Fibroblast of mammary gland (primary cell): ENCODE measurements at places on chromosomes 3 and 15.

- DNase-seq = peak; percentile 48
These were observed 70.5 kb upstream of the KLHL25 start for GRCh38 chr15:85865070-85865684.

DNA sequence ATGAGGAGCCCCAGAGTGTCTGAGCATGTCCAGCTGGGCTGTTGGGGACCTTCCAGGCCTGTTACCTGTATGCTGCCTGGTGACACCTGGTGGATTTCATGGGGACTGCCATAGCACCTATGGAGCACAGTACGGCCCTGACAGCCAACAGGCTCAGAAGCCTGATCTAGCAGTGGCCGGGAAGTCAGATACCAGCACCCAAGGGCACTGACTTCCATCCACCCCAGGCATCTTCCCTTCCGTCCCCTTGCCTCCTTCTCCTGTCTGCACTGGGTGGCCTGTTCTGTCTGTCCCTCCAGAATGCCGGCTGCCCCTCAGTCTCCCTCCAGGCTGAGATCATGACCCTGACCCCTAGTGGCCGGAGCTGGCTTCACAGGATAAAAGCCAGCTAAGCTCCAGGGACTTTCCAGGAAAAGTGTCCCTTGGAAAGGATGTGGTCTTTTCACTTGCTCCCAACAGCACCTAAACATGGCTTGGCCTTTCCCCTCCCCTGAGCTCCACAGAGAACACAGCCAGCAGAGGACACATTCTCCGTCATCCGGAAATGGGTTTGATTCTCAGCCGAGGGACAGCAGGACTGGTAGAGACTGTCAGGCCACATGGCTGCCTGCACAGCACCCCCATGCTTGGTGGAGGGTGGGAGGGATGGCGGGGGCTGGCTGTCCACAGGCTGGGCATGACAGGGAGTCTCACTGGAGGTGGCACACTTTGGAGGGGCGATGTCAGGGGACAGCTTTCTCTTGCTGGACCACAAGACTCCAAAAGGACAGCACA, 9.5 kb downstream of the RPS17 start:
- DNase-seq = peak; percentile 54

DNA sequence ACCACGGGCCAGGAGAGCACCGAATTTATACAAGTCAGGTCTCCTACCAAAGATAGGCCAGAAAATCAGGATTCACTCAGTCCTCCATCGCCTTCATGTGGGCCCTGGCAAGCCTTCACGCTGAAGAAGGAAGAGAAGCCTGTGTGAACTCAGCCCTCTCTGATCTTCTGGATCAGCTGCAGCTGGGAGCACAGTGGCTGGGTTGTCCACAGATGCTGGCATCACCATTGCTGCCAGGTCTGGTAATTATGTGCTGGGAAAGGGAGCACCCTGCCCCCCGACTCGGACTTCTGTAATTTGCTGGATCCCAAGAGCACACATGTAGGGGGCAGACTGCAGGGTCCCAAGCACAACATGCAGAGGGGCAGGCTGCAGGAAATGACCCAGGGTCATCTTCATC, 12.4 kb upstream of the PDE8A start:
- no peak for DNase-seq

DNA sequence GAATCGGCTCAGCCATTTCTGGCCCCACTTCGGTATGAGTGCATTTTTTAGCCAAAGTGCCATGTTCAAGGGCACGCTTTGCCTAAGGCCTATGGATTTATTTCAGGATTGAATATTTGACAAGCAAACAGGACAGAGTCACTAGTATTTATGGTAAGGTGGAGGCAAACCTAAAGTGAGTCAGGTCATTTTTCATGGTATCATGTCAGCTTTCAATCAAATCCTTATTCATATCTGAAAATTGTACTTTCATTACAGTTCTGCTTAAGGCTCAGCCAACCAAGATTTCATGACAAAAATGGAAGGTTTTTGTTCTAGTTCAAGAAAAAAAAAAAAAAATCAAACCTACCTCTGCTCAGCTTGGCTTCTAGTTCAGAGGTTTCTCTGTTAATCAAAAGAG, 30.5 kb upstream of the ICE2 start:
- DNase-seq = no peak

DNA sequence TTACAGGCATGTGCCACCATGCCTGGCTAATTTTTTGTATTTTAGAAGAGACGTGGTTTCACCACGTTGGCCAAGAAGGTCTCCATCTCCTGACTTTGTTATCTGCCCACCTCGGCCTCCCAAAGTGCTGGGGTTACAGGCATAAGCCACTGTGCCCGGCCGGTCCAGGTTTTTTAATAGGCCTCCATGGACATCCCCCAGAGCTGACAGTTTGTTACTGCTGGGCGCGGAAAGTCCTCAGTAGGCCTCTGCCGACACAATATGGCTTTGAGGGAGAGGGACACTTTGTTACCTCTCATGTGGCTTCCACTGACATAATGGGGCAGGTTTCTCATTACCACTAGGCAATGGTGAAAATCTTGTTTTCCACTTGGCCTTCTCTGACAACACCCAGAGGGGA, 152.0 kb downstream of the WNT7A start:
- DNase-seq = no peak

- DNase-seq = no peak
These were observed 104.0 kb upstream of the CNTN6 start for GRCh38 chr3:988785-989184.

- peak; percentile 92 for DNase-seq
These were observed 207.1 kb upstream of the PFN2 start for GRCh38 chr3:150177673-150178381.

DNA sequence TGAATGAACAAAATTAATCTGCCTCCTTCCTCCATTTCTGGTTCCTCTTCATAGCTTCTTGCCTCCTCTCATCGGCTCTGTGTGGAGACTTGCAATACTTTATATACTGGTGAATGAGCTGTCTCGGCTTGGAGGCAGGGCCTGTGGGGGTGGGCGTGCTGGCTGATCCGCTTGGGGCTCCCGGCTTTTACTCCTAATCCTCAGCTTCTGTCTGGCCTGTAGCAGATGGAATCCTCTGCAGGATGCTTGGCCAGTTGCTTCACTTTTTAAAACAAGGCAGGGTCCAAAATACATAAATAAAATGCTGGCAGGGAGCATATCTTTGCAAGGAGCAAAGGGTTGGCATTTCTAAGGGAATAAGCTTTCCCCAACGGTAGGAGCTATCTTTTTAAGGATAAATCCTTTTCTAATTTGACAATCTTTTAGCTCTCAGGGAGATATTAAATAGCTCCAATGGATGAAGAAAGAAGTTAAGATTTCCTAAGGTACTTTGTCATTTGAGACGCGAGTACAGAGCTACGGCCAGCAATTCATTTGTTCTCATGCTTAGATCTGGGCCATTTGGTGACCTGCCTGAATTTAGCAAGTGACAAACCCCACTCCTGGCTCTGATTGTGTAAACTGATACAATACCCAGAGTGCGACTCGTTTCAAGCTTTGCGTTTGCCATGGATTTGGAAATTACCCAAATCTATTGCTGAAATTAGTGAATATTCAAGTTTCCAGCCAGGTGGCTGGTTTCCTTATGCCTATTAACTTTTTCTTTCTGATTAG, 18.9 kb downstream of the SV2B start:
- DNase-seq = no peak

DNA sequence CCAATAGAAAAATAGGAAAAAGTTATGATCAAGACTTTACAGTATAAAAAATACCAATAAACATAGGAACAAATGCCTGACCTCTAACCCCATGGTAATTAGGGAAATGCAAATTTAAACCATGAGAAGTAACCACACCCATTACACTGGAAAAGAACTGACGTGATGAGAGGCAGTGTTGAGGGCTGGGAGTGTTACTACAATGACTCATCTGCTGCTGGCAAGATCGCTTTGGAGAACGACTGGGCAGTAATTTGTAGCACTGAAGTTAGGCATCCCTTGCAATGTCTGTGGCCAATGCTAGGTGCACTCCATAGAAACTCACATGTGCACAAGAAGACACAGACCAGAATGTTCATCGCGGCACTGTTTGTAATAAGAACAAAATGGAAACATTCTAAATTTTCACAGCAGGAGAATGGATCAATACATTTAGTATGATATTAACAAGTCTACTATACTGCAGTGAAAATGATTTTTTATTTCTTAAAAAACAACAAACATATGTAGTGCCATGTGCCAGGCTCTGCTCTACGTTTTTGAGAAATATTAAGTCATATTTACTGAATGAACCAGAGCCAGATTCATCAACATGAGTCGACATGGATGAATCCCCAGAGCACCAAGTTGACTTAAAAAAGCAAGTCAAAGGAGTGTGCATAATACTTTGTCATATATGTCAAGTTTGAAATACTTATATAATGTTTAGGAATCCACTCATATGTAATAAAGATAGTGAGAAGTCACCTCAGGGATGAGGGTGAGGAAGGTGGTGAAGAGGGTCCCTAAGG, 37.6 kb upstream of the EPHB3 start:
- DNase-seq = peak; percentile 89

GRCh38 chr3:147389717-147390116, 16.6 kb downstream of the ZIC4 start:
- DNase-seq = no peak
